ENCODE measurements at places on chromosomes 4 and X. TPM values are rescaled to one million over a fixed set of nuclear protein-coding genes. Genes with fewer than 3 reads are reported as not detected.

Gene SERPINA7
- total RNA-seq: not detected

Gene AKAP14
- not detected for total RNA-seq

Gene PDCL2
- total RNA-seq: not detected

Gene CCDC110
- total RNA-seq: 0.35 TPM

- H3K4me1 ChIP-seq: peaks cover 4% of the 10 kb centered on the region
- H3K27ac ChIP-seq: no peak overlapping the region
- peak; percentile 62 for DNase-seq
- H3K27me3 ChIP-seq: no peaks in the 10 kb centered on the region
- H3K4me3 ChIP-seq: no peak overlapping the region
- H3K36me3 ChIP-seq: peaks cover 5% of the 10 kb centered on the region
Observed at GRCh38 chrX:15686818-15687685, 22.4 kb upstream of the CLTRN start.

DNA sequence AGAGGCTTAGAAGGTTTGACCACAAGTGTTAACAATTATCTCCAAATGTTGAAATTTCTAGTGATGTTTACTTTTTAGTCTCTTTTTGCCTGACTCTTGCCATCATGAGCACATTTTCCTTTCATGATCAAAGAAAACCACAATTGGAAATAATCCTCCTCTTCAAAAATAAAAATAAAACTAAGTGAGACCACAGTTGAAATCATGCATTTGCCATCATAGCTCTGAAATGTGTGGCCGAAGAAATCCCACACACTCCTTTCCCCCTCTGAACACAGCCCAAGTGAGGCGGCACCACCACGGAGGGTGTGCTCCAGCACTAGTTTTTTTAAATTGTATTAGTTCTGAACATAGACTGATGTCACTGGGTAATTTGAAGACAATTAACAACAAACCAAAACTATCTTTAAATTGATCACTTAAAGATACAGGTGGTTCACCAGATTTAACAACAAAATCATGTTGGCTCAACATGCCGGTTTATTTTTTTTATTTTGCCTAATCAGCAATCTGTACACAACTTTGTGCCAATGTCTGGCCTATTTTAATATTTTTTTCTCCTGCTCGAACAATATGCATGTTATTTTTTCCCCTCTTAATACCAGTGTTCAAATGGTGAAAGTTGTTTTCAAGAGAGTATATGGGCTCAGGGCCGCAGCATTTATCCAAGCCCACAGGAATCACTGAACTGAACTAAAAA lies 17.6 kb downstream of the APBB2 start:
- H3K27ac ChIP-seq: no peak overlapping the region
- H3K4me1 ChIP-seq: no peaks in the 10 kb centered on the region
- no peaks in the 10 kb centered on the region for H3K27me3 ChIP-seq
- no peaks in the 10 kb centered on the region for H3K36me3 ChIP-seq
- H3K4me3 ChIP-seq: no peak overlapping the region

- DNase-seq: no peak
- no peaks in the 10 kb centered on the region for H3K36me3 ChIP-seq
- H3K4me3 ChIP-seq: no peak overlapping the region
- peaks cover 35% of the 10 kb centered on the region for H3K27me3 ChIP-seq
- H3K4me1 ChIP-seq: no peaks in the 10 kb centered on the region
- no peak overlapping the region for H3K27ac ChIP-seq
Observed at GRCh38 chr4:5018603-5019002, 655 bp downstream of the CYTL1 start.

DNA sequence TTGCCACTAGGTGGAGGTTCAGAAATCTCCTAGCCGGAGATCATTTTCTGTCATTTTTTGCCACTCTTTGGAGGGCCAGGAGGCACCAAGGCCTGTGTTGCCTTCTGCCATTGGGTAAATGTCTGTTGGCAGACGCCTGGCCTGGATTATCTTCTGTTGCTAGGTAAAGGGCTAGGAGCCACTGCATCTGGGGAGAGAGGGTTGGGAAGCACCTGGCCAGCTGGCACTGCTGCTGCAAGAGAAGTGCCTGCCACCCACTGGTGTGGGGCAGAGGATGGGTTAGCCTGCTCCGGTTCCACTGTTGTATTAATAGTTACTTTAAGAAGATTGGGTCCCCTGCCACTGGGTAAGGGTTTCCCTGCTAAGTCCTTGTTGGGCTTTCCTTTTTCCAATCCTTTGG lies 58.1 kb downstream of the AWAT2 start:
- no peaks in the 10 kb centered on the region for H3K4me1 ChIP-seq
- no peak overlapping the region for H3K27ac ChIP-seq
- DNase-seq: no peak

DNA sequence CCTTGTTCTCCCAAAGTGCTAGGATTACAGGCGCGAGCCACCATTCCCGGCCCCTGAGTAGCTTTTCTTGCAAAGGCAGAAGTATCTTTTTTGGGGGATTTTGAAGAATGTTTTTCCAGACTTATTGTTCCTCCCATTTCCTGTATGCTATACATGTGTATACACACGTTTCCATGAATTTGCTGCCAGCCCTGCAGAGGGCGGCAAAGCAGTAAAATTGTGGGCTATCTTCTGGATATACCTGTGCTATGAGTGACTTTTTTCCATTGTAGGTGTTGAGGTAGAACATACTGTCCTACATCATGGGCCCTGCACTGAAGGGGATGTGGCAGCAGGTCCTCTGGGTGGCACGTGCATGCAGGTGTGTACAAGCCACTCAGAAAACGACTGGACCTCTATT lies 16.9 kb upstream of the MED28 start:
- H3K27me3 ChIP-seq: no peaks in the 10 kb centered on the region
- H3K4me3 ChIP-seq: no peak overlapping the region
- DNase-seq: no peak
- H3K27ac ChIP-seq: no peak overlapping the region
- H3K36me3 ChIP-seq: peaks cover 4% of the 10 kb centered on the region

DNA sequence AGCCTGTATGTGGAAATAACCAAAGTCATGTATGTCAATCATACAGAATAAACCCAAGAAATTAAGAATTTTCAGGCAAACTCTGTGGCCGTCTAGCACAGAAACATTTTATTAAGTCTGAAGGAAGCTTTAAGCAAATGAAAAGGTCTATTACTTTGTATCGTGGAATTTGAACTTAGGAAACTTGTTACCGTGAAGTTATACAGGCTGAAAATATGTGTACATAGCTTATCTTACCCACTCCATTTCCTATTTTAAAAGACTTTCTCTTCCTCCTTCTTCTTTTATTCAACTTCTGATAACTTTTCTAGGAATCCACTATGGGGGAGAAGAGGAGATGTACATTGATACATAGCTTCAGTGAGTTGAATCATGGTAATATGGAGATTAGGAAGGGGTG lies 108.3 kb downstream of the AGTR2 start:
- H3K27ac ChIP-seq: no peak overlapping the region
- H3K4me3 ChIP-seq: no peak overlapping the region
- no peaks in the 10 kb centered on the region for H3K27me3 ChIP-seq
- H3K36me3 ChIP-seq: no peaks in the 10 kb centered on the region

GRCh38 chr4:169971456-169972015 lies 54.7 kb downstream of the MFAP3L start:
- H3K4me3 ChIP-seq: no peak overlapping the region
- H3K4me1 ChIP-seq: no peaks in the 10 kb centered on the region
- peaks cover 13% of the 10 kb centered on the region for H3K27me3 ChIP-seq

GRCh38 chr4:110904435-110905065 lies 281.7 kb upstream of the PITX2 start:
- no peak for DNase-seq
- H3K4me1 ChIP-seq: no peaks in the 10 kb centered on the region
- no peaks in the 10 kb centered on the region for H3K27me3 ChIP-seq
- H3K27ac ChIP-seq: no peak overlapping the region
- no peaks in the 10 kb centered on the region for H3K36me3 ChIP-seq

GRCh38 chr4:145090380-145090779 lies 7.6 kb downstream of the ANAPC10 start:
- no peak overlapping the region for H3K27ac ChIP-seq
- no peak for DNase-seq
- H3K4me3 ChIP-seq: no peak overlapping the region
- no peaks in the 10 kb centered on the region for H3K4me1 ChIP-seq

- no peak overlapping the region for H3K4me3 ChIP-seq
- no peak overlapping the region for H3K27ac ChIP-seq
- no peak for DNase-seq
- no peaks in the 10 kb centered on the region for H3K27me3 ChIP-seq
- H3K36me3 ChIP-seq: no peaks in the 10 kb centered on the region
Observed at GRCh38 chr4:138487670-138488069, 245.5 kb upstream of the SLC7A11 start.

DNA sequence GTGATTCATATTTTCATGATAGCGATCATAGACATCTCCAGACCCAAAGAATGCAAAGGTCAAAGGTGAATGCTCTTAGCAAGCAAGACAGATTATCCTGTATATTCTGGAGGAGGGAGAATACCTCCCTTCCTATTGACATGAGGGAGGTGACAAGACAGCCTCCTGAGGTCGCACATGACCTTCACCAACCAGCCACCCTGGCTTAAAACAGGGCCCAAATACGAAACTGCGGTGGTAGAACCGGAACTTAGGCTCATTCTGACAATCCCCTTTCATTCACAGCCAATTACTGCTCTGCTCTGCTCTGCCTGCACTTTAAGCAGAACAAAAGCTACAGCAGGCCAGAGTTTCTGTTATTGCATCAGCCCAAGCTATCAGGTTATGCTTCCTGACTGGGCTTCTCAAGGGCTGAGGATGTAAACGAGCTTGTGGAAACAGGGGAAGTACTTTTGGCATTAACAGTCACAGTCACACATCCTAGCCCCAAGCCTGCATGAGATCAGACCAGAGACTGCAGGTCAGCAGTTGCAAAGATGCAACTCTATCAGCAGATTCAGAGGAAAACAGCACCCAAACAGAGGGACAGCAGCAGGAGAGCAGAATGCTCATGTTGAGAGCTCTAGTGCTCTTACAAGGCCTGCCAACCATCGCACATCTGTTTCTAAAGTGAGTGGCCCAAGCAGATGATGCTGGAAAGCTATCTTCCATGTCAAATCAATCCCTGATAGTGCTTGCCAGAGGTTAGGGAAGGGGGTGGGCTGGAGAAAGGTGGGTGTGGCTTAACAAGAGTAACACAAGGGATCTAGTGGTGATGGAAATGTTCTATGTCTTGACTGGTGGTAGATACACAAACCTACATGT lies 51.3 kb upstream of the MAP3K15 start:
- no peak for DNase-seq
- H3K36me3 ChIP-seq: no peaks in the 10 kb centered on the region
- no peak overlapping the region for H3K27ac ChIP-seq

DNA sequence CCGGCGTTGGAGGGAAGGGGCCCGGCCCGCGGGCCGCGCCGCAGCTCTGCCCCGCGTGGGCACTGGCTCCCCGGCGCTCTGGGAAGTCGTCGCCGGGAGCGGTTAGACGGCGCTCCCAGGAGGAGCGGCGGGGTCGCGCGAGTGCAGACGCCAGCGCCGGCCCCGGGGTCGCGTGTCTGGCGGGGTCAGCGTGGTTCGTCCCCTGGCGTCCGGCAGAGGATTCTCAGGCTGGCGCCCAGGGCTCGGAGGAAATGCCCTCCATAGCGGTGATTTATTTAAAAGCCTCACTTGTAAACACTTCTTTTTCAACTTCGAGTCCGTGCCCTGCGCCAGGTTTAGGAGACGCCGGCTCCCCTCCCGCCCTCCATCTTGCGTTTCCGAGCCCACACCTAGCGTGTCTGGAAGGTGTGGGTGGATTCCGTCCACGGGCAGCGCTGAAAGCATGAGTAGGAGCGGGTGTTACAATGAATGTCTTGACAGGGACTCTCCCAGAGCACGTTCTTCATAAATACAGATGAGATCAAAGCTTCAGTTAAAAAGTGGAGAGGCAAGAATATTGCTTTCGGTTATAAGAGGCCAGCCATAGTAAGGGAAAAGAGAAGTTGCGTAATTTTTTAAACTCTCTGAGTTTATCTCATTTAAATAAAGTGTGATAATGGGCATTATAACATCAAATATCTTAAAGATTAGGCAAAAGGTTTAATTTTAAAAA lies 692 bp downstream of the FAM241A start:
- H3K4me1 ChIP-seq: peaks cover 8% of the 10 kb centered on the region
- peak overlapping the region; percentile 80 for H3K27ac ChIP-seq
- H3K27me3 ChIP-seq: no peaks in the 10 kb centered on the region
- H3K36me3 ChIP-seq: no peaks in the 10 kb centered on the region
- H3K4me3 ChIP-seq: peak overlapping the region; percentile 91
- peak; percentile 63 for DNase-seq

DNA sequence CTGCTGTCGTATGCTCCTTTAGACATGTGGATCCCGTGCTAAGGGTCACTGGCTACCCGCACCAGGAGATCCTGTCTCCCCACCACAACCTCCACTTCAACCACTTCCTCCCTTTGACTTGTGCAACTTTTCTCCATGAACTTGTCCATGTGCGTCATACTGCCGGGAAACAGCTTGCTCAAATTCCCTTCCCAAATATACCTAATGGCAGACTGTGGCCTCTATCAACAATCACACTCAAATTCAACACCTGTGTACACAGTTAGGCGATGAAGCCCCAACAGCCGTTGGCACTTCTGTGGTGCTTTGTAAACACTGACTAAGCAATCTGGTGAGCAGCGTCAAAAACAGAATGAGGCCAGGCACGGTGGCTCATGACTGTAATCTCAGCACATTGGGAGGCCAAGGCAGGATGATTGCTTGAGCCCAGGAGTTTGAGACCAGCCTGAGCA lies 49.5 kb downstream of the CD99L2 start:
- no peaks in the 10 kb centered on the region for H3K4me1 ChIP-seq
- no peak overlapping the region for H3K4me3 ChIP-seq
- H3K27me3 ChIP-seq: no peaks in the 10 kb centered on the region
- H3K36me3 ChIP-seq: no peaks in the 10 kb centered on the region

DNA sequence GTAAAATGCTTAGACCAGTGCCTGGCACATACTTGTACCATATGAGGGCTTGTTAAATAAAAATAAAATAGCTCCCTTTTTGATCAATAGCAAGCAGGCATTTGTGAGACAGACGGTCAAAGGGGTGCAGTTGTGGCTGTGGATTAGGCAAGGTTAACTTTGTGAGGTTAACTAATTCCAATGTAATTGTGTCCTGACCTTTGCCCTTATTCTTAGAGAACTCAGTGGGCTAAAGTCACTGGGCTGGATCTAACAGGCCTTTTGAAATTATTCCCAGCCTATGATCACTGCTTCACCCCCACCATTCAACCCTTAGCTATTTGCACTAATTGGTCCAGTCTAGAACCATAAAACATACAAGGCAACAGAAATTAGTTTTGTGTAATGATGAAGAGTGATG lies 166.4 kb downstream of the MID1 start:
- H3K36me3 ChIP-seq: no peaks in the 10 kb centered on the region

DNA sequence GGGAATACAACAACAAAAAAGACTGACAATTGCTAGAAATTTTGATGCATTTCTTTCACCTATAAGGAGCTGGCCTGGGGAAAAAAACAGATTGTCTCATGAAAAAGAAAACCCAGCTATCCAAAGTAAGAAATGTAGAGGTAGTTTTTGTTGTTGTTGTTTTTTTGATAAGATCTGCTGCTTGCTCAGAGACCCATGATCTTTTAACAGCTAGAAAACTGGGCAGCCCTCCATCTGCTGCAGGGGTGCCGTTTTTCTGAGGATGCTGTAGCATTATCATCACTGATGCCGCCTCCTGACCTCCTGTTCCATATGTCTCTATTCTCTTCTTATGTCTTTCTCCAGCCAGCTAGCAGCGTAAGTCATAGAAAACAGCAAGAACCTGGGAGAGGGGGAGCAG lies 98.3 kb downstream of the BMPR1B start:
- no peak overlapping the region for H3K27ac ChIP-seq
- H3K4me3 ChIP-seq: no peak overlapping the region
- no peak for DNase-seq
- no peaks in the 10 kb centered on the region for H3K4me1 ChIP-seq
- no peaks in the 10 kb centered on the region for H3K36me3 ChIP-seq

Data from T-cell (primary cell).